Activated T-cell treated with anti-CD3 and anti-CD28 coated beads, Interleukin-2, amount 50 U/mL, for 4 hours (primary cell): ENCODE measurements at places on chromosomes 4 and X. TPM values are rescaled to one million over a fixed set of nuclear protein-coding genes. Genes with fewer than 3 reads are reported as not detected.

Gene NEUROG2
- total RNA-seq = not detected

DNA sequence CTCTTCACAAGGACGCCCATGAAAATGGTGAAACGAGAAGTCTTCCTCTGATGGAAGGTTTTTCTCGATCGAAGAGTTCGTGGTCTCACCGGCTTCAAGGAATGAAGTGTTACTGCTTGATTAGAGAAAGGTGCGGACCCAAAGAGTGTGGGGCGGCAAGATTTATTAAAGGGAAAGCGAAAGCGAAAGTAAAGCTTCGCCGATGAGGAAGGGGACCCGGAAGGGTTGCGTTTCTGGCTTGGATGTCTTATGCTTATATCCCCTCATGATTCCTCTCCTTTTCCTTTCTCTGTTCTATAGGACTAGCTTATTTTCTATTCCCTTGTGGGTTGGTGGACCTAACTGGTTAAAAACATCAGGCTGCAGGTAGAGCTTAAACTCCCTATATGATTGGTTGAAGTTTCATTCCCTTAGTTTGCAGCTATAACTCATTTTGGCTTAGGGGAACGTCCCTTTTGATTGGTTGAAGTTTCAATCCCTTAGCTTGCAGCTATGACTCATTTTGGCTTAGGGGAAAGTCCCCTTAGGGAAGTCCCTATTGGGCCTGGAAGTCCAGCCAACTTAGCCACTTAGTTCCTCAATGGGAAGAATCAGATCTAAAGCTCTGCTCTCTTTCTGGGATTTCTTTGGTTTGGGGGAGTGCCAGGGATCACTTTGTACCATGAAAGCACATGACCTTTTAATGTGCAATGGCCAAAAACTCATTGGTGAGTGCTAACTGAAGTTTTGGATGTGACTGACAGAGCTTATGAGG is 1025.0 kb upstream of the PCDH10 start:
- no peak for DNase-seq

GRCh38 chrX:103124284-103124683 is 31.3 kb upstream of the NXF3 start:
- DNase-seq = no peak

DNA sequence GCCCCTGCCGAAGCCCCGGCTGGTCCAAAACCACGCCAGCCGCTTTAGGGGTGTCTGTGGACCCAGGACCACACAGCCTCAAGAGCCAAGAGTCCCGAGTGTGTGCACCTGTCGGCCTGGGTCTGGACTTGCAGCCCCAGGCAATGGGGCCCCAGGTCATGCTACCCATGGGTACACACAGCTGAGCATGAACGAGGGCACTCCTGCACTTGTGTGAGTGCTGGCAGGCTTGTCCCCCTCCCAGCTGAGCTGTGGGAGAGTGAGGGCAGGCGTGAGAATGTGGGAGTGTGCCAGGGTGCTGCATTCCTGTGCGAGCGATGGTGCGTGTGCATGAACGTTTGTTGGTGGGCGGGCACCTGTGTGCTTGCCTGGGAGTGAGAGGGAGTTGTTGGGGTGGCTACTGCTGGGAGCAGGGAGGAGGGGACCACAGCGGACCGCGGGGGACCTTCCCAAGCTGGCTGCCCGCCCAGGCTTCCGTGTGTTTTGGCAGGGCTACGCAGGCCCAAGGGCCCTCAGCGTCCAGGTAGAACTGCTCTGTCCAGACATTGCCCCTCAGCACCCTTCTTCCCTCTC is 30.8 kb downstream of the BLOC1S4 start:
- no peak for DNase-seq

Gene SSX7
- total RNA-seq = not detected
